Muscle of arm (tissue), 14 donors: ENCODE measurements at places on chromosomes 4 and X. TPM values are rescaled to one million over a fixed set of nuclear protein-coding genes. Genes with fewer than 3 reads are reported as not detected.

DNA sequence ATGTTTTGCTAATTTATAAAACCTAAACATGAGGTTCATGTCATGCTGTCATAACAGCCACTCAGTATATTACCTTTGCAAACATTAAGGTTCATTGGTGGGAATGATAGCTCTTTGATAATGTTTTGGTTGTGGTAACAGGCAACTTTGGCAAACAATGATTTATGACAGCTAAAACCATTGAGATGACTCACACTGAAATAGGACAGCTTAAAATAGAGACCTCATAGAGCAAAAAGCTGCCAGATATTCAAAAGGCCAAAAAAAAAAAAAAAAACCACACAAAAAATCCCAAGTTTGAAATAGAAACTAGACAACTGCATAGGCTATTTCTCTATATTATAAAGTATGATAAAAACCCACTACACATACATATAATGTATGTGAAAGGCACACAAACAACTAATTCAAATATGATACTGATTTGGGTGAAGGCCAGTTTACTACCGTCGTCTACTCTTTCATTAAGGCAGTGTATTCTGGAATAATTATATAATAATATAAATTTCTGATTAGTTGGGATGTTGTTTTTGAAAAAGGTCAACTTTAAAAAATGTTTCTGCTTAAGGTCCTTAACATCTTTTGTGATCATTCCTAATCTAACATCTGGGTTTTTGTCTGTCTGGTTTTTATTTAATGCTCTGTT, 646.0 kb upstream of the PITX2 start:
- no peak for DNase-seq

- no peak for DNase-seq
Observed at GRCh38 chr4:15779809-15780208, 1.7 kb downstream of the CD38 start.

DNA sequence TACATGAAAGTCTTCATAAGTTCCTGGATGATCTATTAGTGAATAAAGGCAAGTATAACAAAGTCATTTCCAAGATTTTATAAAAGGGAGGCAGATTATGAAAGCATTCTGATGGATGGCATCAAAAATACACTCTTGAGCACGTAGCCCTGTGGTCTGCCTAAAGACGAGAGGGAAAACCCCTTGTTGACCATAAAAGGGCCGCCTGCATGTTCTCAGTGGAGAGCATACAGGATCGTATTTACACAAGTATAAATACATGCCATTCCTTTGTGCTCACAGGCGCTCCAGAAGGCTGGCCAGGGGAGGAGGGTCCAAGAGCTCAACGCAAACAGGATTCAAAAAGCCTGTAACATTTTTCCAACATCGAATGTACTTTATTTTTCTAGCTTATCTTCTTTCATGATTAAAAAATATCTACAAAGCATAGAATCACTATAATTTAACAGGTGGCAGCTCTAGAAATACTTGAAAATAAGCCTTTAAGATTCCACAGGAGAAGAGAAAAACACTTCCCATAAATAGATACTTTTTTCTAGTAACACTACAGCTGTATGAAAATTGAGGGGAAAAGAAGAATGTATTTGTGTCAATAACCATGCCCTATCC, 29.6 kb downstream of the PDGFC start:
- DNase-seq = peak; percentile 38

DNA sequence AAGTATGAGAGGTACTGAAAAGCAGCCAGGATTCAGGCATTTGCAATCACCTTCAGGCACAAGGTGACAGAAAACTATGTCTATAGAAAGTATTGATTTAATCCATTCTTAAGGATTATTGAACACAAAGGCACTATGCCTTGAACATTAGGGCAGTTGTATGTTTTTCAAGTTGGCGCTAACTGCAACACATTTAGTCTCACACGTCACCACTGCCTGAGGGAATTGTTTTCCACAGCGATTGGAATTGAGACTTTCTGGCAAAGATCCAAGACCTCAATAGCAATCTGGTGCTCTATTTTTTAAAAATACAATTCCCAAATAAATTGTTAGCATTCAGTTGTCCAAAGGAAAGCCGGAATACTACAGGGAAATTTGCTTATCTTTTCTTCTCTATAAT, 52.7 kb upstream of the FTHL17 start:
- DNase-seq = no peak

DNA sequence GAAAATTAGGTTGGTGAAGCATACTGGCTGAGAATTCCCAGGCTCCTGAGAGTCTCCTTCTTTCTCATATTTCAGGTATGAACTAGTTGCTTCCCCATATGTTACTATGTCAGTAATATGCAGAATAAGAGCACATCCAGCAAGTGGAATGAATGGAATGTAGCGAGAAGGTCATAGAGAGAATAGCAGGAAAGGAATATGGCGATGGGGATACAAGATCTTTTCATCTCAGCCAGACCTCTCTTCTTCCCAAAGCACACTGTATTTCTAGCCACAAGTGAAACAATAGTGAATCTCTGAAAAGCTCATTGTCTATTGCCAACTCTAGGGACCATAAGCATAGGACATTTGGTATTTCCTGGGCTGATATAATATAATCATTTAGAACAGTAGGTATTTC, 54.6 kb upstream of the MMAA start:
- DNase-seq = no peak

Gene KCTD8
- polyA plus RNA-seq = 0.50 TPM

DNA sequence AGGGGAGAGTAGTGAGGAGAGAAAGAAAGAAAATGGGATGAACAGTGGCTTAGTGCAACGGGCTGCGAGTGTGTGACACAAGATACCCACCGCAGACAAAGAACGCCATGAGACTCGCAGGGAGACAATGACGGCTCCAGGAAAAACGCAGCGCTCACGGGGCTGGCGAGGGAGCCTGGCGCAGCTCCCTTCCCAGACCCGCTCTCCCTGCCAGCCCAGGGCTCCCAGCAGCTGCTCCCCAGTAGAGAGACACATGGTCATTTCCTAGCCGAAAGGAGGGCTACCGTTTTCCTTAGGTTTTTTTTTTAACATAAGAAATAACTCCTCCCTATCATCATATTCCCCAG, 149.5 kb downstream of the MAML3 start:
- no peak for DNase-seq

Gene N4BP2
- polyA plus RNA-seq = 42.2 TPM

GRCh38 chrX:44247468-44247867, 96.0 kb downstream of the EFHC2 start:
- DNase-seq = no peak

DNA sequence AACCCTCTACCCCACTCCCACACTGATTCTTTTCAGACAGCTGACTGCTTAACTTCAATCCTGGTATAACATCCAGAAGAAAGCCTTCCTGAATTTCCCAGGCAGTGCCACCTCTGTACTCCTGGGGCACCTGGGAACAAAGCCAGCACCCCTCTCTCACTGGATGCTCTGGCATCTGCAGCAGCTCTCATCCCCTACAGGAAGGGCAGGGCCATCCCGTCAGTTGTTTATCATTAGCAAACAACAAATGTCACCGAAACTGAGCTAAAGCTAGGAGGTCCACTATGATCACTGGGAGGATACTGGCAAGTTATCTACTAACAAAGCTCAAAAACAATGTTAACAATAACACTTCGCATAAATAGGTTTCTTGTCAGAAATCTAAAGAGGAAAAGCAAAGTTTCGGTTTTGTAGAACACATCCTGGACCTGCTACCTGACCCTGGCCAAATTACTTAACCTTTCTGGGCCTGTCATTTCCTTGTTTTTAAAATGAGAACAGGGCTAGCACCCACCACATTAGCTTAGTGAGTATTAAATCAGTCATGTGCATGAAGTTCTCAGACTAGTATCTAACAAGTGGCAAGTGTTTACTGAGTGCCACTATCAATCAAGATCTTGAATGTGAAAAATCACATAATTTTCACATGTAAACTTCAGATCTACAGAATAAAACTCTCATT, 86.6 kb downstream of the NR3C2 start:
- DNase-seq = no peak

Gene OFD1
- 42.6 TPM for polyA plus RNA-seq

Gene AWAT2
- polyA plus RNA-seq = not detected

- DNase-seq = no peak
Observed at GRCh38 chrX:107674480-107675364, 46.4 kb downstream of the PRPS1 start.

DNA sequence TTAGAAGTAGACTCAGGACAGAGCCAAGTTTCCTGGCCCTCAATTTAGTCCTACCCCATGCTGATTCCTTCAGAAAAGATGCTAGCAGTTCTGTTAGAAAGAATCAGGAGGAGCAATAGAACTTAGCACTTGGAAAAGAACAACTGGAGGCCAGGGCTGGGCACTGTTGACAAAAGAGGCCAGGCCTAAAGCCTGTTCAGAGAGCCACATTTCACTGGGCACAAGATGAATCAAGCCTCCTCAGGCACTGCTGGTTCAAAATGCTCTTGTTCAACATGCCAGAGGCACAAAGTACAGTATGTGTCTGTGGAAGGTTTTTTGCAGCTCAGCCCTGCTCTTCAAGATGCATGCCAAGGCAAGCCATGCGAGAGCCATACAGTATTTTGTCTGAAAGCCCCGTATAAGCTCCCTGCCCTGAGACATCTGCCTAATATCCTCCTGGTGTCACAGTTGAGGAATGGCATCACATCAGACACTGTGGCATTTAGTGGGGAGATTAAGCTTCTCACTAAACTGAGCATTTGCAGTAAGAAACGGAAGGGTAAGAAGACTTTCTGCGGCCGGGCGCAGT, 53.7 kb downstream of the RASL11B start:
- no peak for DNase-seq

Gene GLOD5
- polyA plus RNA-seq = not detected

Gene SPANXB1
- polyA plus RNA-seq = not detected

DNA sequence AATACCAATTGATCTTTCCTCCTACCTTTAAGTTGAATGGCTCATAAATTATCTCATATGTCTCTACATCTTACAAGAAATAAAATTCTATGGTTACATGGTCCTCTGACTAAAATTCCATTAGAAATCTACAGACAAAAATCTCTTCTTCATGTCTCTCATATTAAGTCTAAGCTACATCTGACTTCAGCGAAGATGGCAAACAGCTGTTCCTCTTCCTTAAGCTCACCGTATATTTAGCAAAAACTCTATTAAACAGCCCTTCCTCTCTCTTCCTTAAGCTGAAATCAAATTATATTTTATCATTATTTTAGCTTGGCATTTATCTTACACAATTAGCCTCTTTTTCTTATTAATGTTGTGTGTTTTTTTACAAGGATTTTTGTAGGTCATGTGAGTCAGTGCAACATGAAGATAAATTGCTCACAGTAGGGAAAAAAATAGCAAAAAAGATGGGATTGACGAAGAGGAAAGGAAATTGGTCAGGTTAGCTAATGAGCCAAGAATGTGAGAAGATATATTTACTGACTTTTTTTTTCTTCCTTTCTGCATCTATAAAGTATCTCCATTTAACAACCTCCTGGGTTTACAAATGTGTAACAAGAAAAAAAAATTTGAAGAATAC, 2412.8 kb downstream of the ARAP2 start:
- no peak for DNase-seq

DNA sequence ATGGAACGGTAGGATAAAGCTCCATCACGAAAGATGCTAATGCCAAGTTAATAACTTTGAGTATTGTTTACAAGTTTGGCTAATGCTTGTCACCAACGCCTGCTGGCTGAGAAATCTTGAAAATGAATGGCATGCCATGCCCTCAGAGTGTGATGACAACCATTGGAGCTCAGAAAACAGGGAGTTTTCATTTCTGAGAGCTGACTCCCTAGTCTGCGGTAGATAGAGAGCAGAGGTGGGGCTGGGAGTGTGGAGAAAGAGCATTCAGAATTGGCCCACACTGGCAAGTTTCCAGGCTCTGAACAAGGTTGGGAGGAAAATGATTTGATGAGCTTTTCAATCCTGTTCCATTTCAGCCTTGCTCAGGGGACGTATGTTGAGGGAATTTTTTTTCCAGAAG, 183.9 kb downstream of the CPEB2 start:
- no peak for DNase-seq

DNA sequence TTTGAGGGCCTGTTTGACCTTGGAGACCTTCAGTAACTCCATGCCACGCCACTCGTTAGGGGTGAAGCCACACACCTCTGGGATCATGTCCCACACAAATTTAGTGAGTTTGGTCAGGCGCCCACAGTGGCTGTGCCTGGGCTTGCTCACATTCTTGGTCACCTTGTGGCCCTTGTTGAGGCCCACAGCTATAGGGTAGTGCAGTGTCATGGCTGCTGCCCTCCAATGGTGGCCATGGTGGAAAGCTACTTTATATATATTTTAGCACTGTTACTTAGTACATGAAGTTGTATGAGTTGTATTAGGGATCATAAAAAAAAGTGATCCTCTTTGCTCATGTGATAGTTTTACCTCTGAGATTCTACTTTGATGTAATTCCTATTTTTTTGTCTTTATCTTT, 985 bp upstream of the CXCL11 start:
- DNase-seq = no peak

Gene PABPC1L2B
- polyA plus RNA-seq = not detected

DNA sequence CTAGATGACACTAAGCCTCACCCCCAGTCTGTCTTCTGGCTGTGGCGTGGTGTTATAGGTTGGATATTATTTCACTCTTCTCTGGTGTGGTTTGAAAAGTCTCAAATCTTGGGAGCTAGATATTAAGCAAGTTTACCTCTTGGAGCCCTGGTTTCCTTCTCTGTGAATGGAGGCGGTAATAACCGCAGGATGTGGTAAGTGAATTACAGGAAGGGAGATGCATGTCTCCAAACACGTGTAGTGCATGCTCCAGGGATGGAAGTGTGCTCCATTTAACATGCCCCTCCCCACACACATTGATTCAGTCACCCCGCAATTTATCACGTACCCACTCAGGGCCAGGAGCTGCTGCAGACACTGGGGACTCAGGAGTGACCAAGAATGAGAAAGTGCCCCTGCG, 4.9 kb downstream of the ZNF275 start:
- DNase-seq = no peak

Gene WAS
- 3.3 TPM for polyA plus RNA-seq

DNA sequence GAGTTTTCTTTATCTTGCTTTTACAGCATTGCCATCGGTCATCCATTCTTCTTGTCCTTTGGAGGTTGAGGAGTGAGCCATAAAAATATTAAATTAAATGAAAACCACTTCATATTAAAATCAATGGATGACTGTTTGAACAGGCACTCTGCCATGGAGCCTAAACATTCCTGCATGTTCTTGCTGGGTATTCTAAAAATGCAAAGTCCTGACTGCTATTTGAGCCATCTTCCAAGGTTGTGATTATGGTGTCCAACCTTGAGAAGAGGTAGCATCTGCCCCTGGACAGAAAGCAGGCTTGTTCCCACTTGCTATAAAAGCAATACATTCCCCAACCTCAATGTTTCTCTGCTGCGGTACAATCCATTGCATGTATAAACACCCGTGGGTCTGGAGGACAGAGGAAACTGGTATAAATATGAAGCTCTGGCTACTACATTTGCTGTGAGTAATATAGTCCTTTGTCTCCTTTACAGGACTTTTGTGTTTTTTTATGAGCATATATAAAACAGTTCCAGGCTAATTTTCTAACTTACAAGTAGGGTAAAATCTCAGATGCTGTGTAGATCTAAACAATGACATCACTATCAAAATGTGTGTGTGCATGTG, 70.9 kb upstream of the FAT4 start:
- no peak for DNase-seq

DNA sequence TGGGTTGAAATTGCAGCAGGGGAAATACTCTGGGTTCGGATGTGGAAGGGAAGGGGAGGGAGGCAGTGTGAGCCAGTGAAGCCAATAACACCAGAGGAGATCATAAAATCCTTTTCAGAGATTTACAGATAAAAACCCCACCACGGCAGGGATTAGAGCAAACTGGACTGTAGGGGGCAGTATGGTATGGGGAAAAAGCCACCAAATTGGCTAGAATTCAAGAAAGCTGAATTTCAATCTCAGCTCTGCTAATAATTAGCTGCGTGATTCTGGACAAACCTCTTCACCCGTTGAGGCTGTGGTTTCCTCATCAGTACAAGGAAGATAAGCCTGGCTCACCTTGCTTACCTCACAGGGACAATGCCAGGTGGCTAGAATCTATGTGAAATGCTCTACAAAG, 108.1 kb downstream of the ATG4A start:
- DNase-seq = peak; percentile 20
